HuH-7.5 (cell line): ENCODE measurements at places on chromosomes 16 and 17.

DNA sequence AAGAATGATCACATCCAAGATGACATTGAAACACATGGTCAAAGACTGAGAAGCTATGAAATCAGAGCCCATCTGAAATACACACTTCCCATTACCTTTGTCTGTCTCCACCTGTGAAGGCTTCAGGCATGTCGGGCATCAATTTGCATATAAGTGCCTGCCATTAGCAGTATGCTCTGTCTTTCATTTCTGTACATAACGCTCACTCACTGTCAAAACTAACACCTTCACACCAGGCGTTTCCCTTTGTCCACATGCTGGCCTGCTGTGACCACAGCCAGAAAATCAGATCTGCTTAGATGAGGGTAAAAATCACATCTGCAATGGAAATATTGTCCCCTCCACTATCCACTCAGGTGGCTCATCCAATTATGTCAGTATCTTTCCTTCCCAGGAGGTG lies 524.8 kb downstream of the TOX3 start:
- no peak for DNase-seq

DNA sequence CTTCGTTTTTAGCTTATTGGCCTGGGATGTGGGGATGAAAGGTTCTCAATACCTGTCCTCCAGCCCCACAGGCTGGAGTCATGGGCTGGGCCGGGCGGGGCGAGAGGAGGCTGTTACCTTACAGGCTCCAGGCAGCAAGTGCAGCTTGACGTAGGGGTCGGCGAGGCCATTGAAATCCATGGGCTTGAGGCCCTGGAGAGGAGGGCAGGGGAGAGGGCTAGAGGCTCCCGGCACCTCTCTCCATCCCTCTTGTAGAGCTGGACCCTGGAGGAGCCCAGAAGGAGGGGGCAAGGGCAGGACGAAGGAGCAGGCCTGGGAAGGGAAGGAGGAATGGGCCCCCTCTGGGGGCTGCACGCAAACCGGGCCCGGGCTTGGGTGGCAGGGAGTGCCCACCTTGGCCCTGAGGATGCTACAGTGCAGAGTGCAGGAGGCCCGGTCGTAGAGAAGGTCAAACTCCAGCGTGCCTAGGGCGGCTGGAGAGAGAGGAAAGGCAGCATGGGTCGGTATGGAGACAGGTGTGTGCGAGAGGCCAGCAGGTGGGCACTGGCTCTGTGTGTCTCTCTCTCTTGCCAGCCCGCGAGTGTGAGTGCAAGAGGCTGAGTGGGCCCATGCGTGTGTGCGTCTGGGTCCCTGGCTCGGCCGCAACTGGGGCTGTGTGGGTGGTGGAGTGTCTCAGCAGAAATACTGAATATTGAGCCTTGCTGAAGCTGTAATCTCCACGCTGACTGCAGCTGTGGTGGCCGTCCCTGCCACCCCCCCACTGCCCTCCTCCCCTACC lies 1.6 kb downstream of the DOC2A start:
- no peak for DNase-seq

GRCh38 chr17:36510636-36511035 lies 24.0 kb downstream of the MYO19 start:
- DNase-seq, result no peak

GRCh38 chr16:53953336-53953735 lies 249.4 kb downstream of the FTO start:
- no peak for DNase-seq

DNA sequence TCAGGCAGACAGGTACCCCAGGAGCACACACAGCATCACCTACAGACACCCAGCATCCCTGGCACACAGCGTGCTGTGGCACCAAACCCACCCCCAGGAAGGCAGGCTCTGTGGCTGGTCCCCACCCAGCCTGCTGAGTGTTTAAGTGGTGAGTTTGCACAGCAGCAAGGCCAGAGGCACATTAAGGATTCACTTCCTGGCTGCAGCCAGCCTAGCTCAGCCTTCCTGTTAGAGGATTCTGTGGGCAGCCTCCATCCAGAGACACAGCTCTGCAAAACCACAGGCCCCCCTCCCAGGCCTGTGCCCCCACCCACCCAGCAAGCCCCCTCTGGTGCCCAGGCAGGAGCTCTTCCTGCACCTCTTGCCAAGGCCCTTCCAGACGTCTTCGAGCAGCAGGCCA lies 36.1 kb upstream of the PHB1 start:
- no peak for DNase-seq

GRCh38 chr17:40597556-40598300 lies 32.5 kb upstream of the CCR7 start:
- no peak for DNase-seq

DNA sequence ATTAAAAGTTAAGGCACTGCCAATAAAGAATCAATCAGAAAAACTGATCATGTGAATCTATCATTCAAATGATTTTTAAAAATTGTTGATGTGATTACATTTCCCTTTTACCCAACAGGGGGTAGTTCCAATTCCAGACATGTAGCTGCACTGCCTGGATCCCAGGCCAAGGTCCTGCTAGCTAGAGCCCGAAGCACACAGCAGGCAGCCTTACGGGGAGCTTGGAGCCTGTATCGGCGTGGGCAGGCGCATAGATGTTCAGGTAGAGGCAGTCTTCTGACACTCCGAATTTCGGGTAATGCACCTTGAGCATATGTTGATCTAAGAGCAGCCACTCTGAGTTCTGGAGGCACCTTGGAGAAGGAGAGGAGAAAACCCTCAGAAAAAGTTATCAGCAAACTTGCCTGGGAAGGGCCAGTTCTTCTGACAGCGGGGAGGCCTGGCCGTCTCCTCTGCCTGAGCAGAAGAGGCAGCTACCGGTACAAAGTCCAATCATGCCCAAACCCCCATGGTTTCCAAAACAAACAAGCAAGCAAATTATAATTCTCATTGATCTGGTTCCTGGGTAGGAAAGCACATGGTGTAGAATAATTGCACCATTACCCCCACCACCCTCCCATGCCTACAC lies 3.6 kb downstream of the CES5A start:
- DNase-seq, result no peak

GRCh38 chr17:79372470-79373238 lies 238.2 kb downstream of the RBFOX3 start:
- DNase-seq, result no peak
